ENCODE measurements at places on chromosomes 2 and 18. TPM values are rescaled to one million over a fixed set of nuclear protein-coding genes. Genes with fewer than 3 reads are reported as not detected.
A peak's percentile ranks its signal among the peaks of the same experiment; 100 is the strongest.

GRCh38 chr18:71001597-71001996, 712.8 kb downstream of the SOCS6 start:
- no peaks in the 10 kb centered on the region for H3K36me3 ChIP-seq
- no peak overlapping the region for H3K4me3 ChIP-seq
- H3K4me1 ChIP-seq: no peaks in the 10 kb centered on the region
- DNase-seq: no peak
- H3K27ac ChIP-seq: no peak overlapping the region

DNA sequence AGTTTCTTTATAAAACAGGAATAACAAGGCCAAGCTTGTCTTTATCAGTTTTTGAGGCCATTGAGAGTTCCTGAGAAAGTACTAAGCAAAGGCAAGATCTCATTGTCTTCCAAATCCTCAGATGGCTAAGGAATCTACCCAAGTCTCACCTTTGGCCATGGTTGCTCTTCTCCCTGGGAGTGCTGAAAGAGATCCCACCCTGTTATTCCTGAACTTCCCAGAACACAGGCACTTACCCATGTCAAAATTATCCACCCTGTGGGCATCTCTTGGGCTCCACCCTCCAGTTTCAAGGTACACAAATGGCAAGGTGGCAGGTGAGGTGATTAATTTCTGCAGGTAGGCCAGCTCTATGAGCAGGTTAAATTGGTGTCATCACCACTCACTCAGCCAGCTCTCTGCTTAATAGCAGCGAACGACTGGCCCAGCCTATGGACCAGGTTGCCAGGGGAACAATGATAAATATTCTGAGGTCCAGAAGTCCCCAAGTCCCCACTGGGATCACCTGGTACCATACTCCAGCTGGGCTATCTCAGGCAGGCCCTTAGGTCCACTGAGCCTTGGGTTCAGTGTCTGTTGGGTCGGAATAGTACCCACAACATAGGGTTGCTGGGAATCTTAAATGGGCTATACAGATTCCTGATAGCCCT, 2.3 kb upstream of the SPRED2 start:
- no peak for DNase-seq
- H3K4me1 ChIP-seq: peaks cover 20% of the 10 kb centered on the region
- H3K4me3 ChIP-seq: peak overlapping the region; percentile 37
- no peak overlapping the region for H3K27ac ChIP-seq
- H3K27me3 ChIP-seq: peaks cover 47% of the 10 kb centered on the region

DNA sequence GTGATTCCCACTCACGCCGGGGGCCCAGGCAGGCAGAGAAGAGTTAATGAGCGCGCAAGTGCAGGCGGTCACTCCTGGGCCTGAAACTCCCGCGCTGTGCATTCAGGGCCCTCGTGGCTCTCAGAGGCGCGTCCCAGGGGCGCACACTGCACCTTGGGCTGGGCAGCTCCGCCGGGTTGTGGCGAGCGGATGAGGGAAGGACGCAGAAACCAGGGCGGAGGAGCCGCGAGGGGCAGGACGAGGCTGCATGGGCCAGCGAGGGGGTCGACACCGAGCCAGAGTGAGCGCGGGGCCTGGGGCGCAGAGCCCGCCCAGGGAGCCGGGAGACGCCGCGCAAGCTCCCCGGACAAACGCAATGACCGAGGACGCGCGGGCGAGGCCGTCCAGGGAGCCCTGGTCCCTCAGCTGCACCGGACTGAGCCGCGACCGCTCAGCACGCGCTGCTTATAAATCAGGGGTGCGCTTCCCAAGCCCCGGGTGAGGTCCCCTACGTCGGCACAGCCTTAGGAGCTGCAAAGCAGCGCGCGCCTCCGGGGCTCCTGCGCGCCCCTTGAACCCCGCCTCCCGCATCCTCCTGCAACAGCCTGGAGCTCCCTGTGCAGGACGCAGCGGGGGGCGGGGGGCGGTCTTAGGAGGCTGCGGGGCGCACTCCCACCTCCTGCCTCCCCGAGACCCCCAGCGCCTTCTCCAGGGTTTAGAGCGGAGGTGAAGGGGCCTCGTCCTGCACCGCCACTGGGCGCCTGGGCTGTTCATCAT, 180.2 kb upstream of the ALKAL2 start:
- DNase-seq: no peak
- no peaks in the 10 kb centered on the region for H3K4me1 ChIP-seq
- peaks cover 42% of the 10 kb centered on the region for H3K27me3 ChIP-seq
- H3K4me3 ChIP-seq: no peak overlapping the region
- no peak overlapping the region for H3K27ac ChIP-seq

The MC4R gene
- total RNA-seq: not detected

GRCh38 chr2:62672601-62673000, 32.9 kb upstream of the EHBP1 start:
- no peak for DNase-seq
- no peaks in the 10 kb centered on the region for H3K4me1 ChIP-seq
- H3K4me3 ChIP-seq: no peak overlapping the region

DNA sequence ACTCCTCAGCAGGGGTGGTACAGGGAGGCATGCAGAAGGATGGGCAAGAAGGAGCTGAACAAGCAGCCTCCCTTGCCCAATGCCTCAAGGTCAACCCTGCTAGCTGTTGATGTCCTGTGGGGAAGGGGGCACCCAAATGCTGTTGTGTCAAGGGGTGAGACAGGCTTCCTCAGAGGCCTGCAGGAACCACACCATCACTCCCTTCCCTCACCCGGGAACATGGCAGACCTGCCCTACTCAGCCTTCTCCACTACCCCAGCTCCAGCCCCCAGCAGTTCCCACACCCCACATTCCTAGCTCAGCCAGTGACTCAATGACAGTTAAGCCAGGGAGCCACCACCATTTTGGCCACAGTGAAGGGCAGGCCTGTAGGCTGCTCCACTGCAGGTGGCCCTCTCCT, 53.9 kb upstream of the RMP24 start:
- no peak for DNase-seq
- H3K27me3 ChIP-seq: peaks cover 3% of the 10 kb centered on the region
- H3K27ac ChIP-seq: no peak overlapping the region
- no peaks in the 10 kb centered on the region for H3K36me3 ChIP-seq
- H3K4me1 ChIP-seq: no peaks in the 10 kb centered on the region
- H3K4me3 ChIP-seq: no peak overlapping the region
